ENCODE measurements at places on chromosomes 7 and 10.

GRCh38 chr7:65444899-65445823, 71.5 kb downstream of the ZNF92 start:
- DNase-seq: no peak

DNA sequence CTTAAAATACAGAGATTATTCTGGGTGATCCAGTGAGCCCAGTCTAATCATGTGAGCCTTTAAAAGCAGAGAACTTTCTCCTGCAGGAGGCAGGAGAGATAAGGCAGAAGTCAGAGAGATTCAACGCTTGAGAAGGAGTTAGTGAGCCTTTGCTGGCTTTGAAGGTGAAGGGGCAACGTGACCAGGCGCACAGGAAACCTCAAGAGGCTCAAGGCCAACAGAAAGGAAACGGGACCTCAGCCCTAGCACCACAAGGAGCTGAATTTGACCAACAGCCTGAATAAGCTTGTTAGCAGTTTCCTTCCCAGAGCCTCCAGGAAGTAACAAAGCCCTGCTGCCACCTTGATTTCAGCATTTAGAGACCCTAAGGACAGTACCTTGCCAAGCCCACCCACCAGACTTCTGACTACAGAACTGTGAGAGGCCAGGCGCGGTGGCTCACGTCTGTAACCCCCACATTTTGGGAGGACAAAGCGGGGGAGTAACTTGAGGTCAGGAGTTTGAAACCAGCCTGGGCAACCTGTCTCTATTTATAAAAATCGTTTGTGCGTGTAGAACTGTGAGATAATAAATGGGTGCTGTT, 87.3 kb upstream of the KAT6B start:
- no peak for DNase-seq

DNA sequence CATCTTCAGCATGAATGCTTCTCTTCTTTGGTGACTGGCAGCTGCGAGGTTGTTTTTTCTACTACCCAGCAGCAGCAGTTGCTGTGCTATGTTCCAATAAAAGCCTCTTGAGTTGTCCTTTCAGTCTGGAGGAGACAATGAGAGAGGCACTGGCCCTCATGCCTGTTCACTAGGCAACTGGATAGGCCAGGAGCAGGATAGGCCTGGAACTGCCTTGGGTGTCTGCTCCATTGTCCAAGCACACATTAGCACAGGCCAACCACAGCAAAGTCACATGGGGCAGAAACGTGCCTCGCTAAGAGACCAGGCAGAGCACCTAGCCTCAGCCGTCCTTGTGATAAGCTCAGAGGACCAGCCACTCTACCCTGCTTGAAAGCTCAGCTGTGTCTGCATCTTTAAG, 76.9 kb upstream of the PDCD4 start:
- DNase-seq: no peak

GRCh38 chr7:139095194-139095659, 14.3 kb downstream of the ZC3HAV1 start:
- DNase-seq: no peak

DNA sequence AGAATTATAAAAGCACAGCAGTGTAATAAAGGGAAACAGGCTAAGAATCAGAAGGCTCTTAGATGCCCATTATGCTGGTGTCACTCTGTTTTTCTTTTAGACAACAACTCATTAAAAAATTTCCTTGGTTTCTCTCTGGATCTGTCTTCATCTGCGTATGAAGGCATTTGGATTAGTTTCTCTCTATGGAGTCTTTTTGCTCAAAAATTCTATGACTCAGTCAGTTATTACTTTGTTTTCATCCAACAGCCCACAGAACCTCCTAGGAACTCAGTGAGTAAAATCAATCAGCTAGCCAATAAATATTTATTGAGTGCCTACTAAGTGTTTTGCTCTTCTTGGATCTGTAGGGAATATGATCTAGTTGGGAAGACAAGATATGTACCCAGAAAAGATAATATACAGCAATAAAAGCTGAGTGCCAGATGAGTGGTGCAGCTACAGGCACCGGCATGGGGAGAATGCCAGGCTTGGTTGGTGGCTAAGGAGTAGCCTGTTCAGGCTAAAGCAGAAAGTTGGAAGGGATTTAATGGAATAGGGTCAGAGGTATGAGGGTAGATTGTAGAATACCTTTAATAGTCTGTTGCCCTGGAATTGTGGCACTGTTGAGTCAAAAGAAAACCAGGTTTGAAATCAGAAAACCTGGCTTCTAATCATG, 156.2 kb downstream of the LRRC4 start:
- no peak for DNase-seq

DNA sequence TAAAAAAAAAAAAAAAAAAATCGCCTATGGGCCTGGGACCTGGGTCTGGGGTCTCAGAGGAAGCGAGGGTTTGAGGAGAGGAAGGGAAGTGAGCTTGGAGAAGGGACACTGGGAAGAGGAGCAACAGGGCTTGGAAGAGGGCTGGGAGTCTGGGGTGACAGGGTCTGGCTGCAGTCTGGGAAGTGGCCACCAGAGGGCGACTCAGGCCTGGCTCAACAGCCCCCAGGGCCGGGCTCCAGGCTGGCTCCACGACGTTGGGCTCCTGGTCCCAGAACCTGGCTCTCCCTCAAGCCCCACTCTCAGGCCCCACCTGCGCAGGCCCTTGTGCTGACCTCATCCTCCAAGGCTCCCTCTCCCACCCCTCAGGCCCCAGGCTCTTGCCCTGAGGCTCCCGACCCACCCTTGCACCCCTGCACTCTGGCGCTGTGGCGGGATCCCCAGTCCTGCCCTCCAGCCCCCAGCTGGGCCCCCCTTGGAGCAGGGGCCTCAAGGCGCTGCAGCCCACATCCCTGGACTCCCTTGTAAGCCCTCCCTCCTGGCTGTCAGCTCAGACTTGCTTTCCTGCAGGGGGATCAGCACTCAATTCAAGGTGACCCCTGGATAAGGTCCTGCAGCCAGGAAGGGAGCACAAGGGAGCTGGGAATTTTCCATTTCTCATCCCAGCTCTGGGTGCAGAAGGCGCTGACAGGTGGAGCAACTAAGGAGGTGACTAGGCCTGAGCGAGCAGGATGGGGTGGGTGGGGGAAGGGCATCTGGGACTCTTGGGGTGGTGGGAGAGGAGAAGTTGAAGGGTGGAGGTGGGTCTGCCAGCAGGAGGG, 5.4 kb upstream of the SPACDR start:
- DNase-seq: no peak

DNA sequence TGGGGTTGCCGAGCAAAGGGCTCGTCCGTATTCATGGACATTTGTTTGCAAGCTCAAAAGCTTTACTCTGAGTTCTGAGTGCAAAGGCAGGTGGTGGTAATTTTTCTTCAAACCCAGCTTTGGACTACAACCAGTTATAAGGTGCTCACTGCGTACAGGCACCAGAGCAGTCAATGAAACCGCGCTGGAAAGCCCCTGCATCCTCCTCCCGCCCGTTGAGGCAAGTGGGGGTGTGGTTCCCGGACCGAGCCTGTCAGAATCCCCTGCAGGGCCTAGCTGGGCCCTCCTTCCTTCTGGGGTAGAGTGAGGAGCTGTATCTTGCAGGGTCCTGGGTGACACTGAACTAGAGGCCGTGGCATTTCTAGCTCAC, 22.3 kb downstream of the AMZ1 start:
- DNase-seq: no peak

GRCh38 chr10:132774902-132775863, 10.8 kb downstream of the NKX6-2 start:
- no peak for DNase-seq

DNA sequence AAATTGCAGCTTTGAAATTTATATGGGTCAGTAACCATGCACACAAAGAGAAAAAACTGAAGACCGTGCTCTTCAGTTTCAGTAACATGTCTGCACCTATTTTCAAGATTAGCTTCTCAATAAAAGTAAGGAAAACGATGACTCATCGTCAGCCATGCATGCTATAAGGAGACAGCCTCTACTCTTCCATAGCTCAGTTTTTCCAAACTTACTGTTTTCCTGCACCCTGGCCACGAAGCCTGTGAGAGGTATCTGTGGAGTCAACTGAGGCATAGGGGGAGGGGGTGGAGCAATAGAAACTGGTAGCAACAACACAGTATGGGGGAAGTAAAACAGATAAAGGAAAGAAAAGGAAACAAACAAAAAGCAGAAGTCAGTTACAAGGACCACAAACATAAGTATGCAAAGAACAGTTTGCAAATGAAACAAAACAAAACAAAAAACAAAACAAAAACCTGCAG, 58.0 kb downstream of the PDSS1 start:
- no peak for DNase-seq

Measured in brain pericyte (primary cell).